Daoy (cell line): ENCODE measurements at places on chromosomes 7 and 10. TPM values are rescaled to one million over a fixed set of nuclear protein-coding genes. Genes with fewer than 3 reads are reported as not detected.
A peak's percentile ranks its signal among the peaks of the same experiment; 100 is the strongest.

DNA sequence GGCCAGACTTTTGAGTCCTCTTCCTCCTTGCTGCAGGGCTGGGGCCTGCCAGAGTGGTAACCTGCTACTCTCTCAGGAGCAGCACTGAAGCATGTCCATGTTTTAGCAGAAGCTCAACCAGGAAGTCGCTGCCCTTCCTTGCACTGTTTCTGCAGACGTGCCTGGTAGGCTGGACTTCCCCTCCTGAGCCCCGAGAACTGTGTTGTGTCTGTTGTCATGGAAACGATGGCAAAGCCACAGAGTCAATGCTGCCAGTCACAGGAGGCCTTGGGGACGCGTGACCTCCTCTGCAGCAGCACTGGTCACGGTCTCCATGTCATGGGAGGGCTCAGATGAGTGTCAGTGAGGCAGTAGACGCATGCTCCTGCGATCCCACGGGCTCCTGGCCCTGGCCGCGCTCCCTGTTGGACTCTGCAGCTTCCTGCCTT is 145.5 kb downstream of the FANK1 start:
- peak; percentile 85 for DNase-seq

GRCh38 chr7:98399462-98399861 is 1.4 kb downstream of the BAIAP2L1 start:
- no peak for DNase-seq

GRCh38 chr7:20374399-20374798 is 43.7 kb downstream of the ITGB8 start:
- DNase-seq: no peak

- peak; percentile 32 for DNase-seq
Measured at GRCh38 chr7:102463841-102464576, 654 bp downstream of the ALKBH4 start.

Gene NPC1L1
- not detected in 2 replicates for total RNA-seq

Gene PLCE1
- total RNA-seq: 1.6 and 2.5 TPM in 2 replicates

Gene ZNF107
- total RNA-seq: 6.4 and 9.6 TPM in 2 replicates

DNA sequence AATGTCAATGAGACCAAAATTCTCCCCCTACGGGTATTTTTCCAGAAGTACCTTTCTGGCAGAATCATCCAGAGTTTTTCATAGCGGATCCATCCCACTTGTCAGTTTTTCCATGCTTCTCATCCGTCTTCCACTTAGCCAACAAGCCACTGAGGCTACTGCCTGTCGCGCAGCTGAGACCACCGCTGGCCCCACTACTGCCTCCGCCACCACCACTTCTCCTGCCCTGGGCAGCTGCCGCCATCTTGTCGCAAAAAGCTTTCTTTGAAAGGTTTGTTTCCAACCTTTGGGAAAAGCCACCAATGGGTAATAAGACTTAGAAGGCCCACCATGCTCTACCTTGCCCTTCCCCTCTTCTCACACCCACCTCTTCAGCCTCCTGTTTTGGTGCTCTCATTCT is 42.1 kb downstream of the ERLIN1 start:
- no peak for DNase-seq

Gene GIMAP4
- total RNA-seq: not detected in 2 replicates

GRCh38 chr7:150974468-150975391 is 3.4 kb downstream of the KCNH2 start:
- peak; percentile 66 for DNase-seq

DNA sequence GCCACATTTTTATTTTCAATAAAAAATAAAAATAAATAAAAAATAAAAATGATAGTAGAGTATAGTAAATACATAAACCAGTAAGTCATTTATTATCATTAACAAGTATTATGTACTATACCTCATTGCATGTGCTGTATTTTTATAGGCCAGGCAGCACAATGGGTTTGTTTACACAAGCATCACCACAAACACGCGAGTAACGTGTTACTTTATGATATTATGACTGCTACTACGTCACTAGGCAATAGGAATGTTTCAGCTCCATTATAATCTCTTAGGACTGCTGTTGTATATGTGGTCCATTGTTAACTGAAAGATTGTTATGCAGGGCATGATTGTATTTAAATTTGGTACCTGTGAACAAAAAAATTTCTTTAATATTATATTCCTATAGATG is 20.8 kb upstream of the SDHAF3 start:
- DNase-seq: no peak

Gene CNTNAP2
- total RNA-seq: 6.2 and 6.4 TPM in 2 replicates

GRCh38 chr7:38086857-38087256 is 91.2 kb upstream of the STARD3NL start:
- DNase-seq: no peak

- peak; percentile 50 for DNase-seq
Measured at GRCh38 chr7:4416396-4417056, 265.6 kb upstream of the FOXK1 start.

DNA sequence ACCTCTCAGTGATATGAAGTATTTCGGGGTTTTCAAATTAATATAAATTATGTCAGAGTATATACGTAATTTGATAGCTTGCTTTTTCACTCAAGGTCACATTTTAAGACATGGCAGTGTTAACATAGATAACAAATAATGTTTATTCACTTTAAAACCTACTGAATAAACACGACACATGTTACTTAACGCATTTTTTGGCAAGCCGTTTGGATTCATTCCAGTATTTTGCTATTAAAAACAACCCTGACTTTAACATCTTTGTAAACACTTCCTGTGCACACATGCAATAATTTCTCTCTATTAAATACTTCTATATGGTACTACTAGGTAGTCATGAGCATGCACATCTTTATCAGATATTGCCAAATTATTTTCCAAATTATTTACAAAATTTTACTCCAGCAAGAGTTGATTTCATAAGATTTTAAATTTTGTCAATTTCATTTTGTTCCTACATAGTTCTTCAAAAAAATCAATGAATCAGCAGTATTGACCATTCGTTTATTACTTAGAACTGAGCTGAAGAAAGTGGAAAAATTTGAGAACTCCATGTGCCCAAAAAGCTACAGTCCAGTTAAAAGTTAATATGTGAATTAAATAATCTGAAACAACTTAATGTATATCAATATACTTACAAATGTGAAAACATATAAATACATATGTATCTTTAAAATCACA is 26.8 kb upstream of the THSD7A start:
- no peak for DNase-seq

Gene HMX2
- total RNA-seq: 1.1 and 1.3 TPM in 2 replicates

GRCh38 chr10:128257428-128257827 is 131.2 kb upstream of the MKI67 start:
- no peak for DNase-seq

DNA sequence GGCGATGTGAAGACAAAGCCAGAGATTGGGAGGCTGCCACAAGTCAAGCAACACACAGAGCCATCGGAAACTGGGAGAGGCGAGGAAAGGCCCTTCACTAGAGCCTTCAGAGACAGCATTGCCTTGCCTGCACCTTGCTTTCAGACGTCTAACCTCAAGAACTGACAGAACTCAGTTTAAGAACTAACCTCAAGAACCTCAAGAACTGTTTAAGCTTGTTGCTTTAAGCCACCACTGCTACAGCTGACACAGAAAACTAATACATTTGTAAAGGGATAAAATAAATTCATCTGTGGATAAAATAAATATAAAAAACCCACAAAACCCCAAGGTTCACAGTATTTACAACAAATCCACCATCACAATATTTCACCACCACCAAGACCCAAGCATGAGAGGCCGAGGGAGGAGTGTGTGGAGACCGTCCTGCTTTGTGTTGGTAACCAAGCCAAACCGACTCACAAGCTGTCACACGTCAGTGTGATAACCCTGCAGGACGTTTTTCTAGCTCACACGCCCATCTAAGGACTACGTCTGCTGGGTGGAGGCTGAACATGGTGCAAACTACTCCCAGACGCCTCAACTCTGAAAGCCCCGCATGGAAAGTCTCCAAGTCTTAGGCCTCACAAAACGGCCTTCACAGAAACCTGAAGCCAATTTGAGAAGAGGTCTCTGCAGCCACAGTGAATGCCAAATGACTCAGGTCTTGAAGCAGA is 116.8 kb downstream of the ABLIM1 start:
- no peak for DNase-seq

DNA sequence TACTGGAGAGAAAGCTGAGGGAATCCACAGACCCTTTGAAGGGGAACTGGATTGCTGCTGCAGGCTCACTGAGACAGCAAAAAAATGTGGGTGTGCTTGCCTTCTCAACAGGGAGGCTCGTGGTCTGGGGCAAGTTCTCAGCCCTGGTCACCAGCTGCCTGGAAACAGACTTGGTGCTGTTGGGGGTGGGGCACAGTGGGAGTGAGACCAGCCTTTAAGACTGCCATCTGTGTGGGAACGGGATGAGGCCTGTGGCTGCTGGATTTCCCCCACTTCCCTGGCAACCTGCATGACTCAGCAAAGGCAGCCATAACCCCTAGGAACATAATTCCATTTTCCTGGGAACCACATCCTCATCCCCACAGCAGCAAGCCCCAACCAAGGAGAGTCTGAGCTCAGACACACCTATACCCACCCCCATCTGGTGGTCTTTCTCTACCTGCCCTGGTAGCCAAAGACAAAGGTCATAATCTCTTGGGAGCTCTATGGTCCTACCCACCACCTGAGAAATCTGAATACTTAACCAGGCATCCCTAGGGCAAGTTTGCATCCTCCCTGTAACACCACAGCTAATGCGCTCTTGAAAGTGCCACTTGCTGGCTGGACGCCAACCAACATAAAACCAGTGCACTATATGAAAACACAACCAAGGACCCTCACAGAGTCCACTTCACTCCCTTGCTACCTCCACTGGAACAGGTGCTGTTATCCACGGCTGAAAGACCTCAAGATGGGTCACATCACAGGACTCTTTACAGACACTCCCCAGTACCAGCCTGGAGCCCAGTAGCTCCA is 45.0 kb upstream of the TFEC start:
- DNase-seq: peak; percentile 84

- no peak for DNase-seq
Measured at GRCh38 chr10:95987685-95988426, 55.5 kb upstream of the CCNJ start.

- DNase-seq: no peak
Measured at GRCh38 chr10:87508837-87509236, 4.1 kb downstream of the MINPP1 start.

Gene OR2A14
- total RNA-seq: not detected in 2 replicates

DNA sequence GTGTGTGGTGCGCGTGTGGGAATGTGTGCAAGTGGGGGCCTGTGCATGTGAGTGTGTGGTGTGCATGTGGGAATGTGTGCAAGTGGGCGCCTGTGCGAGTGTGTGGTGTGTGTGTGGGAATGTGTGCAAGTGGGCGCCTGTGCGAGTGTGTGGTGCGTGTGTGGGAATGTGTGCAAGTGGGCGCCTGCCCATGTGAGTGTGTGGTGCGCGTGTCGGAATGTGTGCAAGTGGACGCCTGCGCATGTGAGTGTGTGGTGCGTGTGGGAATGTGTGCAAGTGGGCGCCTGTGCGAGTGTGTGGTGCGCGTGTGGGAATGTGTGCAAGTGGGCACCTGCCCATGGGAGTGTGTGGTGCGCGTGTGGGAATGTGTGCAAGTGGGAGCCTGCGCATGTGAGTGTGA is 232.2 kb downstream of the FANK1 start:
- DNase-seq: no peak
